Activated CD4-positive, alpha-beta T cell treated with anti-CD3 and anti-CD28 coated beads for 36 hours (primary cell): ENCODE measurements at places on chromosomes 7 and 10.
A peak's percentile ranks its signal among the peaks of the same experiment; 100 is the strongest.

- DNase-seq: no peak
Measured at GRCh38 chr7:47557694-47558670, 23.9 kb downstream of the TNS3 start.

DNA sequence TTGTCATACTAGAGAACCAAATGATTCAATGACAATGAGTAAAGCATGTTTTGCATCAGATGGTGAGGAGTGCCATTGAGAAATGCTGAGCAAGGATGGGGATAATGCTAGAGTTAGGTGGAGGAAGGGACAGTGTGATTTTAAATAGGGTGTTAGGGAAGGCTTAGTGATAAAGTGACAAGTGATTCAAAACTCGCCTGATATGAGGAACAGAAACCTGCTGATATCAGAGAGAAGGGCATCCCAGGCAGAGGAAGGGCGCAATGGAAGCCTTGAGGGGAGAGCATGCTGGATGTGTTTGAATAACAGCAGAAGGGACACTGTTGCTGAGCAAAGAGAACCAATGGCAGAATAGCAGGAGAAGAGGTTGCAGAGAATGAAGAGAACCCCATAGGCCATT, 196.2 kb downstream of the NRG3 start:
- no peak for DNase-seq

DNA sequence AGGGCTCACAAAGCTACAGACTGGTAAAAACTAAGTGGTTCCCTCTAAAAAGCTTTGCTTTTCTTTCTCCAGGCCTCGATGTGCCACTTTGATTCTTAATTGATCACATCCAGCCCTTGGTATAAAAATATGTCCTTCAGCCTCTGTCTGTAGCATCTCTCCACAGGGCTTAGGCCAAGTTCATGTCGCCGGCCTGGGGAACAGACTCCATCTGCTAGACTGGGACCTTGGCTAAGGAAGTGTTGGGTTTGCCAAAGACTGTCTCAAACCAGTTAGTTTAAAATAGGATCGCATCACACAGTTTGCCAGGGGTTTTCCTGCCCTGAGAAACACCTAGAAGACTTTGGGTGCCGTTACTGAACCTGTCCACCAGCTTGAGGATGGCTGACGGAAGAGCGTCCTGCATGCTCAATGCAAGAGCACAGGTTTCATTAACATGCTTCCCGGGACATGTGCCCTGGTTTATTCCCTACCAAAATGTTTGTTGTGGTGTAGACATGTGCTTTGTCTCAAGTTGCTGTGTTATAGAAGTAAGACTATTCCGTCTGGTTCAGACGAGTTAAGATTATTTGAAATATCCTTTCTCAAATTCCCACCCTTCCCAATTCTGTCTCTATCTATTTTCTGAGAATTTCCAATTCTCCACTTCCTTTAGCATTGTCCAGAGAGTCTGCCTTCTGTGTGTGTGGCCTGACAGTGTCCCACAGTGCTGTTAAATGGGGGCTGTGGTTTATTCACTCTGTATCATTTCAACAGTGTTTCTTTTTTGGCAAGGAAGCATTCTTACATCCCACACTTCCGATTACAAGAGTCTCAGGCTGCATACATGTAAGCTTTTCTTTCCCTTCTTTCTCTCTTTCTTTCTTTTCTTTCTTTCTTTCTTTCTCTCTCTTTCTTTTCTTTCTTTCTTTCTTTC, 334.7 kb downstream of the INHBA start:
- no peak for DNase-seq

DNA sequence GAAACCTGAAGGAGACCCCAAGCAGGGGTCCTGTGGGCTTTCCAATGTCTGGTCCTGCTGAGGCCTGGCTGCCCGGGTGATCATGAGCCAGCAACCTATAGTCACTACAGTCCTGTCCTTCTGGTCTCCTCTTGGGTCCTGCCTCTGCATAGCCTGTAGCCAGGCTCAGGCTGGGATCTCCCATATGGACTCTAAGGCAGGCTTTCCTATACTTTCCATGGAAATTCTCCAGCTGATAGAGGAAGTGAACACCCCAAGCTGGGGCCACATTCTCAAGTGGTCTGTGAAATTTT, 26.4 kb downstream of the ANXA8 start:
- no peak for DNase-seq

DNA sequence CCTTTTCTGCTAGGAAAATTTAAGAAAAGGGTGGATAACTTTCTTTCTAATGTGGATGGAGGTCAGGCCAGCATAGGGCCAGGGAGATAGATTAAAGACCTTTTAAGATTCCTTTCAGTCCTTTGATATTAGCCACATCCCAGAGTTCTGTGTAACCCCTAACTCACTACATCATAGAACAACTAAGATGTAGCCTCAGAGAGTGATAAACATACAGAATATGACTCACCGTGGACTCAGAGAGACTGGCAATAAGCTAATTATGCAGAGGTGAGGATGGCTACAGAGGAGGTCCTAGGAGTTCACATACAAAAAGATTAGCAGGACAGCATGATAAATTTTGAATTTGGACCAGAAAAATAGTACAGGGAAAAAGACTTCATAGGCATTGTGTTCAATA, 141.0 kb downstream of the AOAH start:
- DNase-seq: no peak

- no peak for DNase-seq
Measured at GRCh38 chr7:22394739-22395138, 37.8 kb upstream of the RAPGEF5 start.

- no peak for DNase-seq
Measured at GRCh38 chr10:69929575-69929974, 123.1 kb upstream of the MACROH2A2 start.

DNA sequence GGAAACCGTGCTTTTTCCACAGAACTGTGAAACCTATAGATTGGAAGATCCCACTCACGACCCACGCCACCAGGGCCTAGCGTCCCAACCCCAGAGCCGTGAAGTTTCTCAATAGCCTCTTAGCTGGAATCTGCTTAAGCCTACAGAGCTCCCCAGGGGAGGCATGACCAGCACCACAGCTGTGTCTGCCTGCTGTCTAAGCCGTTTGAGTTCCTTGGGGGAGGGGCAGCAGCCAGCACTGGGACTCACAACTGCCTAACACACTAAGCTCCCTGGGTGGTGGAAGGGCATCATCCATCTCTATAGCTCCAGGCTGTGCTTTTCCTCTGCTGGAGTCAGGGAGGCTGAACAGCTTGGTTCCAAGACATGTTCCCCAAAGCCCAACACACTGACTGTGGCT, 26.0 kb upstream of the TMEM140 start:
- DNase-seq: no peak

DNA sequence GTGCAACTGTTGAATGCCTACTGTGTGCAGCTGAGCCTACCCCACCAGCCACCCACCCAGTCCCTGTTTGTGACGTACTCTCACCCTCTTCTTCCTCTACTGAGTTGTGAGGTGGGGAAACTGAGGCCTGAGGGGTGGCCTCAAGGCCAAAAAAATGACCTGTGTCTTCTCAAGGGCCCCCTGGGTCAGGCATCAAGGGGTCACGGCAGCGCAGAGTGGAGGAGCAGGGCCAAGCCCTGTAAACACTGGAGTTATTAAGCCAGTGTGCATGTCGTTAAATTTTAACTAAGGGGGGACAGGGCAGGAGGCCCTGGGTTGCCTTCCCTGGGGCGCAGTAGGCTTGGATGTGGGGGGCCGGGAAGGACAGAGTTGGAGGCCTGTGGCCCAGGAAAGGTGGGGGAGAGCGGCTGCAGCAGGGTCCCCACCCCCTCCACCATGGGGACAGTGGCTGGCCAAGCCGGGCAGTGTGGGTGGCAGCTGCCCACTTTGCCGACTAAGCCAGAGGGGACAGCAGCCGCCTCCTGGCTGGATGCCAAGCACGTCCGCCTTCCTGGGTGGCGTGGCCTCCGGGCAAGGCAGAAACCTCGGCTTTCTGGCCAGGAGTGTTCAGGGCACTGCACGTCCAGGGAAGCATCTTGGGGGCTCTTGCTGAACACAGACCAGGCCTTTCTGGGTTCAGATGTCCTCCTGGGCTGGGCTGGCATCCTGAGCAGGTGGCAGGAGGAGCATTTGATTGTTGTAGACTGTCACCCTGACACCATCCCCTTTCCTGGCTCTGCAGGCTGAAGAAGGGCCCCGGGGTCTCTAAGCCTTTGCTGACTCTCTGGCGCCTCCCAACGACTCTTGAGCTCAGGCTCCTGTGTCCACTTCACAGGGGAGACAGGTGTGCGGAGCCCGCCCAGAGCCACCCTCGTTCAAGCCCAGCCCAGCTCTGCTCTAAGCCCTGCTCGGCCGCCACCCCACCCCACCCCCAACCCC, 1.9 kb downstream of the SLC29A4 start:
- peak; percentile 61 for DNase-seq

GRCh38 chr10:132423966-132424861, 27.2 kb downstream of the PWWP2B start:
- DNase-seq: no peak

DNA sequence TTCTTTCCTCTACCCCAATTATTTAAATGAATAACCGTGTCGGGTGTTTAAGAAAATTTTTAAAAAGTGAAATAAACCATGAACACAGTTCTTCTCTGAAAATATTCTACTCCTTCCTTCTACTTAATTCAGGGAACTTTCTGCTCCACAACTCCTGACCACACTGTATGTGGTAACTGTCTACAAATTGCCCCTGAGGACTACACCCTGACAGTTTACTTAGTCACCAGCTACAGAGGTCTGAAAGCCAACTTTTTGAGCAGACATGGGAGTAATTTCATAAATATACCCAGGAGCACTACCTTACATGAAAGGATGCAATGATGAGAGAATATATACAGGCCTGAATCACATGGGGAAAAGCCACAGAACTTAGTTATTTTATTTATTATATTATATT, 523.2 kb upstream of the SORCS1 start:
- no peak for DNase-seq

GRCh38 chr10:55793024-55793423, 568.0 kb downstream of the ZWINT start:
- no peak for DNase-seq

GRCh38 chr7:102318482-102318971, 31.9 kb downstream of the SH2B2 start:
- no peak for DNase-seq

GRCh38 chr10:75136346-75136745, 24.9 kb downstream of the SAMD8 start:
- no peak for DNase-seq

DNA sequence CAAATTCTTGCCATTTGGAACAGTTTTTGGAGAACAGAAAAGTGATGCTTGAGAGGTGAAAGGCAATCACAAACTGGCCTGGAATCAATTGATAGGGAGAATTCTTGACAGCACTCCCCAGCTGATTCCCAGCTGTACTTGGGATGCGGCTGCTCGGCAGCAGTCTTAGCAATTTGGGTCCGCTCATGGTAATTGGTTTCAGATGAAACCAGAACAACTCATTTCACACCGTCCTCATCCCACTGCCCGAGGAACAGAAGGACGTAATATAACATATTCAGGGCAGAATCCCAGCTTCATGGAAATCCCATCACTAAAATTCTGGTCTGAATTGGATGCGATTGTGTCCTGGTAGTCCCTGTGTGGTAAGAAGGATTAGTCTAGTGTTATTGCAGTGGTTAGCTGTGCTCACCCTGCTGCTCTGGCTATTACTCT, 223.3 kb upstream of the FERD3L start:
- DNase-seq: no peak
